ENCODE measurements at places on chromosomes 2 and 18.

DNA sequence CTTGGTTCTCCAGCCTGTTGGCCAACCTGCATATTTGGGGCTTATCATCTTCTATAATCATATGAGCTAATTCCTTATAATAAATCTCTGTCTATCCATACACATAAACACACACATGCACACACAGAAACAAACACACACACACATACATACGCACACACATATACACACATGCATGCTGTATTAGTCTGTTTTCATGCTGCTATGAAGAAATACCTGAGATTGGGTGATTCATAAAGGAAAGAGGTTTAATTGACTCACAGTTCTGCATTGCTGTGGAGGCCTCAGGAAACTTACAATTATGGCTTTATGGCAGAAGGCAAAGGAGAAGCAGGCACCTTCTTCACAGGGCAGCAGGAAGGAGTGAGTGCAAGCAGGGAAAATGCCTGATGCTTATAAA is 707.4 kb upstream of the CDH2 start:
- DNase-seq, result no peak

- DNase-seq, result no peak
These were observed 29.6 kb downstream of the SLC25A12 start for GRCh38 chr2:171864357-171864985.

DNA sequence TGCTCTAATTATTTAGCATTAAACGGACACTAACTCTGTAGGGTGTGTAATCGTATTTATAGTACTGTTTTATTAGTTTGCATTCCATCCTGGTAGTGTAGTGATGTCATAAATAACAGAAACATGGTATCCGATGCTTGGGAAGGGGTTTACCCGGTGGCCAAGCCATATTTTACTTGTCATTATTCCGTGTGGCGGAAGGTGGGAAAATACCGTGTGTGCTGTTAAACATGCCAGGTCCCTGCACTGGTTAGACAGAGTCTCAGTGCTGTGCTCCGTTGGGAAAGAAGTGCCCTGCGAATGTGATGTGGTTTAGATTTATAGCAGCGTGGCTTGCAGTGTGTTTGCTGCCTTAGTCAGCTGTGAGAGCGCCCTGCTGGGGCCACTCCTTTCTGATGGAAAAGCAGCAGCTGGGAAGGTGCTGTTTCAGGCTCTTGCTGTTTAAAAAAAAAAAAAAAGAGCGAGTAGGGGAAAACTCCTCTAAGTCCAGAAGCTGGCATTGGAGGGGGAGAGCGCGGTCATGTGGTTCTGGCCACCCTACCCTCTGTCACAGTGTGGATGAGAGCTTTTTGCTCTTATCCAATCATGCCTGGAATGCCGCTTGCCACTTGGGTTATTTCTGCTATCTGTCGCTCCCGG is 211.0 kb downstream of the NEDD4L start:
- no peak for DNase-seq

- no peak for DNase-seq
These were observed 137.9 kb upstream of the ZC3H15 start for GRCh38 chr2:186348200-186348599.

DNA sequence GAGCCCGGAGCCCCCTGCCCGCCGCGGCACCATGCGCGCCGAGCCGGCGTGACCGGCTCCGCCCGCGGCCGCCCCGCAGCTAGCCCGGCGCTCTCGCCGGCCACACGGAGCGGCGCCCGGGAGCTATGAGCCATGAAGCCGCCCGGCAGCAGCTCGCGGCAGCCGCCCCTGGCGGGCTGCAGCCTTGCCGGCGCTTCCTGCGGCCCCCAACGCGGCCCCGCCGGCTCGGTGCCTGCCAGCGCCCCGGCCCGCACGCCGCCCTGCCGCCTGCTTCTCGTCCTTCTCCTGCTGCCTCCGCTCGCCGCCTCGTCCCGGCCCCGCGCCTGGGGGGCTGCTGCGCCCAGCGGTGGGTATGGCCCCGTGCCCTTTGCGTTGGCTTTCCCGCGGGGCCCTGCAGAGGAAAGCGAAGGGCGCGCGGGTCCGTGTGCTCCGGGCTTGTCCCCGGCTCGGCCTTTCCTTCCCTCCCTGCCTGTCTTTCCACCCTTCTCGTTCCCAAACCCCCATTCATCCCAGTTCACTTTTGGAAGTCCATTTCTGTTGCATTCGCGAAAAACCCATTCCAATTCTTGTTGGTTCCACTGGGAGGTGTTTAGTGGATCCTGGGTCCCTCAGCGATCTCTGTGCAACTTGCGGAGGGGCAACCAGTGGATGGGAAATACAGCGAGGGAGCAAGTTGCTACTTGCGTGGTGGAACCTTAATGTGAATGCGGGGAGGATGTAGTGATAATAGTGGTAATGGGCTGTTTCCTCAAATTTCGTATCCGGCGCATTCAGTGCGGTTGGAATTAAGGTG is 599 bp downstream of the ADAM23 start:
- DNase-seq, result no peak

- no peak for DNase-seq
These were observed 91.7 kb upstream of the RMDN2 start for GRCh38 chr2:37833423-37833822.

DNA sequence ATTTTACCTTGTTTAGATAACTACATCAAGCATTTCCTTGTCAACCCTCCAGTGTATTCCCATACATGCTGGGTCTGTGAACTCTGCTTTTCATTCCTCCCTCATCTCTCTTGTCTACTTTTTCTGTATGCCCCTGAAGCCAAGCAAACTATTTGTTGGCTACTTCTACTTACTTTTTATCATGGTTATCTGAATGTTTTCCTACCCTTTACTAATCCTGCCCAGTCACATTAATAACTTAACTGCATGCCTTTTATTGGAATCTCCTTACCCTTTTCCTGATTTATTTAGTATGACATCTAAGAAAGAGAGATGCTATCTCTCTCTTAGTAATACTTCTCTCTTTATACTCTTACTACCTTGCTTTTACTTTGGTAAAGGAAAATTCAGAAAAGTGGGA is 17.0 kb downstream of the DCAF17 start:
- DNase-seq, result no peak

GRCh38 chr2:199684832-199685231 is 166.2 kb downstream of the FTCDNL1 start:
- no peak for DNase-seq

DNA sequence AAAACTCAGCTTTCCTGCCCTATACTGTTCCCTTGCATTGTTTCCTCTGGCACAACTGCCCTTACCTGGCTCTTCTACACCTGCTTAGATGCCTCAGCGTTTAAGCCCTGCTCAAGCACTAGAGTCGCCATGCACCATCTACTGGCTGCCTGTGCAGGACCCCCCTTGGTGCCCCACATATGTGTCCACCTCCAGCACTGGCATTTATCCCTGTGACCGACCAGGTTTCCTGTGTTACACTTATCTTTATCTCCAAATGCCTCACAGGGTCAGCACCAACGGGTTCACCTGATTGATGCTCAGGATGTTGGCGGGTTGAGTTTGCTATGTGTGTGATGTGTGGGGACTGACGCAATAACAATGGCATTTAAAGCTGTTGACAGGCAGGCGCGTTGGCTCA is 177.5 kb downstream of the TMEM18 start:
- DNase-seq, result no peak

- no peak for DNase-seq
These were observed 691.3 kb downstream of the LRP1B start for GRCh38 chr2:141439524-141439923.

DNA sequence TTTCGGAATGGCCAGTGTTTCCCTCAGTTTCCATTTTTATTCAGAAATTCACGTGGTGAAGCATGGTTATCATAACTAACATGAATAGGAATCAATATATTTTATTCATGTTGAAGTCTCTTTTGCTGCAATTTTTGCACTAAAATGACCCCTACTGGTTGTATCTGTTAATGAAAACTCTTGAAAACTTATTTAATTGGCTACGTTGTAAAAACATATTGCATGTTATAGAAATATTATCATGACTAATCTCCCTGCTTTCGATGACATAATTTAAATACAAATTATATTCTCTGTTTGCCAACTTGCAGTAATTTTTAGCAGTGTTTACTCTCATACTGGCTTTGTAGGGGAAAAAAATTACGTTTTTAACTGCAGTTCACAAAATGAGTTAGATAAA is 3.5 kb downstream of the CRIM1 start:
- DNase-seq, result no peak

GRCh38 chr18:34261865-34262780 is 37.4 kb upstream of the NOL4 start:
- DNase-seq, result no peak

- DNase-seq, result no peak
These were observed 136.4 kb upstream of the GPC1 start for GRCh38 chr2:240298803-240299709.

- no peak for DNase-seq
These were observed 8.8 kb upstream of the RAPH1 start for GRCh38 chr2:203543898-203544328.

- no peak for DNase-seq
These were observed 19.1 kb upstream of the SMARCAL1 start for GRCh38 chr2:216392945-216393840.

- DNase-seq, result no peak
These were observed 528.9 kb downstream of the RIT2 start for GRCh38 chr18:42586601-42587000.

DNA sequence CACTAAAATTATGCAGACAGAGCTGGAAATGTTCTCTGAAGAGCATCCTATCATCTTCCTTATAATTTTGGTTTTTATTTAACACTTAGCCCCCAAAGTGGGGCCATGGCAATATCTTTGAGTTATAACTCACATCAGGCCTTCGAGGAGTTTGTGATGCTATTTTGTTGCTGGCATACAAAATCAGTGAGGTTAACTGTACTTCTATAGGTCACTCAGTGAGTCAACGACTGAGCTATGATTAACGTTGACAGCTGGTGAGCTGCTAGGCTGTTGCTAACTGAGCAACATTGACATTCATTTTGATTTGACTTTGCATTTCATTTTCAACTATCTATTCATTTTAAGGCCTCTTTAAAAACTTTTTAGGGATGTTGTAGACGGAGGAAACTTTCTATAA is 50.0 kb downstream of the GPD2 start:
- no peak for DNase-seq

DNA sequence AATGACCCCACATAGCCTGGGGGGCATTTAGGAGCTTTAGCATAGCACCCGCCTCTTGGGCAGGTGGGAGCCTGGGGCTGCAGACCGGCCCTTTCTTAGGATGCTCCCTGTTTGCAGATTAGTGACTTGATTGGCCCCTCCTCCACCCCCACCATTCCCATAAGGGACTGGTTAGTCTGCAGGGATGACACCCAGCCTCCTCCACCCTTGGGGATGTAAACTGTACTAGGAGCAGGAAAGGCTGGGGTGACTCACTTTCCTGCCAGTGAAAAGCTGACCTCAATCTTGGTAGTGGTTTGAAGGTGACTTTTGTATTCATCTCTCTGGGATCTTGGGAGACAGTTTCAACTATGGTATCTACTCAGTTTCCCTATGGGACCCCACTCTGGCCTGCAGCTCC is 24.2 kb downstream of the CTIF start:
- peak; percentile 8 for DNase-seq

GRCh38 chr18:2881088-2881839 is 34.5 kb downstream of the EMILIN2 start:
- no peak for DNase-seq

GRCh38 chr2:98333922-98334321 is 12.3 kb upstream of the CNGA3 start:
- DNase-seq, result no peak

DNA sequence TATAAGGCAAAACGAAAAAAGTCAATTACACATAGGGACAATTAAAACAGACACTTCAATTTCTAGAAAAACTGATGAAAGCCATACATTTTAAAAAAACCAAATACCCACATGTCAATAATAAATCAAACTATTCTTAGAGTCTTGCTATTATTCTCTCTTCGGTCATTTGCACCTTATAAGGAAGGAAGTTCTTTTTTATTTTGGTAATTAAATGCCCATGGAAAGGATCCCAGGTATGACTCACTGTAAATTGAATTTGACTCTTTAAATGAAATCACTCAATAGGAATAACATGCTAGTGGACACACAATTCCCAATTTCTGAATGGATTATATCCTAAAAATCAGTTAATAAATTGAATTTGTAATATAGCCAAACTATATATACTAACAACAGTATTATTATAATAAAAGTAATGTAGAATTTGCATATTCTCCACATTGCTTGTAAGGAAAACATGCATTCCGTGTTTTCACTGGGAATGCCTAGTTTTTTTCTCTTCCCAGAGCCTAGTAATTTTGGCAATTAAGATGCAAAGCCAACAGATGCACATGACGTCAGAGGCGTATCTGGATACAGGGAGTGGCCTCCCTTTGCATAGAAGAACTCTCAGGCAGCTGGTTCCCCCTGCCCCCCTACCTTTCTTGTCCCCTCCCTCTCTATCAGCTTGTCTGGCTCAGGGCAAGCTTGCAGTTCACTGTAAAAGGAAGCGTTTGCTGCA is 153.5 kb upstream of the PGAP1 start:
- peak; percentile 43 for DNase-seq

GRCh38 chr2:5942204-5942603 is 250.0 kb downstream of the SOX11 start:
- no peak for DNase-seq

GRCh38 chr2:224958873-224959272 is 83.4 kb downstream of the DOCK10 start:
- no peak for DNase-seq

GRCh38 chr18:50695431-50696176 is 124.2 kb downstream of the MRO start:
- DNase-seq, result no peak

GRCh38 chr2:183950673-183951072 is 647.7 kb upstream of the ZNF804A start:
- DNase-seq, result no peak

GRCh38 chr2:178084273-178084672 is 11.7 kb upstream of the PDE11A start:
- DNase-seq, result no peak

DNA sequence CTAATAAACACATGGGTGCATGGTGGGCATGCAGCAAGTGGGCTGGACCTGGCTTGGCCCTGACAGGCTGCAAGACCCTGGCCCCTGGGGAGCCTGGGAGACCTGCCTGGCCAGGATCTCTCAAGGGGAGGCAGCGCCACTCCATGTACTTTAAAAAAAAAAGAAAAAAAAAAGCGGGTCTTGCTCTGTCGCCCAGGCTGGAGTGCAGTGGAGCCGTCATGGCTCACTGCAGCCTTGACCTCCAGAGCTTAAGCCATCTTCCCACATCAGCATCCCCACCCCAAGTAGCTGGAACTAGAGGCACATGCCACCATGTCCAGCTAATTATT is 29.5 kb upstream of the SEMA4C start:
- DNase-seq, result no peak

- peak; percentile 86 for DNase-seq
These were observed 70.8 kb upstream of the SMAD7 start for GRCh38 chr18:49021433-49022129.

All from PC-9 (cell line).